ENCODE measurements at places on chromosomes 3 and 15.
A peak's percentile ranks its signal among the peaks of the same experiment; 100 is the strongest.

- peak; percentile 77 for ATAC-seq
Measured at GRCh38 chr3:125437631-125438435, 62.7 kb upstream of the ZNF148 start.

GRCh38 chr3:61358364-61358763 is 107.1 kb upstream of the FHIT start:
- ATAC-seq: peak; percentile 90

DNA sequence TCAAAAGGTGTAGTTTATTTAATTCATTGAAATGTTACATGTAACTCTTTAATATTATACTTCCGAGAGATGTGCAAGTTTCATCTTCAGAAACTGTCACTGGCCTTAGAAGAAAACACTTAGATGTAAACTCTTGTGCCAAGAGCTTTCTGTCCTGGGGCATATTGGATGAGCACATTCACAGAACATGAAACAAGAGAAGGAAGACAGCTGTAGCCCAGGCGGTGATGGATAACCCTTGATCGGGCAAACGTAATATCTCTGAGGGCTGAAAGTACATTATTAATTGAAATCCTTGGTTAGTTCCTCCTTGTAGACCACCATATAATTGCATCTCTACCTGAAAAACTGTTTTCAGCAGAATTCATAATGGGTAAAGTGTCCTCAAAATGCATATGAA is 67.4 kb downstream of the MECOM start:
- no peak for ATAC-seq

DNA sequence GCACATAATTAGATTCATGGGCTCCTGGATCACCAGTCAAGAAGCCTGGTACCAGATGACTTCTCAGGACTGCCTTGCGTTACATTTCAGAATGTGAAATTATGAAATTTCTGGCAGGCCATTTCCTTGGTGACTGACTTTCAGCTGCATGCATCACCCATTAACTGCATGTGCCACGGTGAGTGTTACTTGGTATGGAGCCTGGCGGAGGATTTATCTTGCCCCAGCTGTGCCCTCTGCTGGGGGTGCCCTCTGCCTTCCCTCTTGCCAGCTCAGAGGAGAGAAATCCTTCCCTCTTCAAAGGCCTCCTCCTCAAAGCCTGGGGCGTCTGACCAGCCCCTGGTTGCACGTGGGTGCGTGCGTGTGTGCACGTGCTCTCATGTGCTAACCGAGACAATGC is 57.7 kb upstream of the CTSH start:
- ATAC-seq: no peak

- ATAC-seq: no peak
Measured at GRCh38 chr3:102016417-102016816, 167.1 kb downstream of the NFKBIZ start.

Data from SK-N-SH treated with all-trans-retinoic acid at 6 μM for 48 hours (cell line).